ENCODE measurements at places on chromosomes 3 and 15.

DNA sequence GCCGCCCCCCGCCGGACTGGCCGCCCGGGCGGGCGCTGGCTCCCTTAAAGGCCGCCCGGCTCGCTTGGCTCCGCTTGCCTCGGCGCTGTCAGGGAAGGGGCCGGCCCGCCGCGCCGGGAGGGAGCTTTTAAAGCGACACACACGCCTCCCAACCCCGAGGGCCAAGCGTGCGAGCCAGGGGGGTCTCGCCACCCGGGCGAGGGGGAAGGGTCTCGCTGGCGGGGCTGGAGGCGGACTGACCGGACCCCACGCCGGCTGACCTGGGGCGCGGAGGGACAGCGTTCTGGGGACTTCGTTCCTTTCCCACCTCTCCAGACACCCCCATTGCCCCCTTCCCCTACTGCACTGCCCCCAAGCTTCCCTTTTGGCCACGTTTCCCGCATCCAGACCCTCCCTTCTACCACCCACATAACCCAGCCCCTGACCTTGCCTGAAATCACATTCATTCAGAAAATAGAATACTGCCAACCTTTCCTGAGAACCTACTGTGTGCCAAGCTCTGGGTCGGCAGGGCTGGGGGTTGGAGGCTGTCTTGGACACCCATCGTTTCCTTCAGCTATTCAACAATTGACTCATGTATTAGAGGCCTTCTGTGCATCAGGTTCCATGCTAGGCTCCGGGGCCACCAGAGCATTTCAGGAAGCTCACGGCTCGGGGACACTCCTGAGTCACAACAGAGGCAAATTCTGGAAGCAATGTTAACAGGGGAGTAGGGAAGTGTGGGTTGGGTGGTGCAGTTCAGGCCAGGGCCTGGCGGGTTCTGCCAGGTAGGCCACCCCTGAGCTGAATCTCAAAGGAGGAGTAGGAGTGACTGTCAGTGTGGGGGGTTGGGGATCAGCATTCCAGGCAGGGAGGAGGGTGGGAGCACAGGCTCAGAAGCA is at the start of gene INSYN1:
TSS of gene INSYN1 (minus strand) at position 102 of the 881 bp plus-strand sequence. CDS start 2,221 bp downstream, outside the sequence.
- peak; percentile 56 for DNase-seq

DNA sequence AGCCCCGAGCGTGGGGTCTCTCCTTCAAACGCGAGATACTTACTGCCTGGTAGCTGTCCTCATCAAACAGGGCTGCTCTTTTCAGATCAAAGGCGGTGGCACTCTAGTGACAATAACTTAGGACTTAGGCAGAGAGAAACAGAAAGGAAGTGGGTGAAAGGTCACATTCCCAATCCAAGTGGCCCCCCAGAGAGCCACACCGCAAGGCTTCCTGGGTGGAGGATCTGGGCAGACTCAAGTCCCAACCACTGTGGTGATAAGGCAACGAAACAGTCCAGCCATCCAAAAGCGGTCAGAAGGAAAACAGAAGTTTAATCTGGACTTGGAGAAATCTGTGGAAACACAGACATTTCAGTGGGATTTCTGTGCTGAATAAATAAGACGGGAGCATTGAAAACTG is 227.2 kb downstream of the ADAMTS17 start:
- peak; percentile 58 for DNase-seq

- no peak for DNase-seq
These were observed 188.0 kb downstream of the SOX2 start for GRCh38 chr3:181899702-181900101.

GRCh38 chr3:24451461-24452099 is 43.1 kb downstream of the THRB start:
- DNase-seq: no peak

DNA sequence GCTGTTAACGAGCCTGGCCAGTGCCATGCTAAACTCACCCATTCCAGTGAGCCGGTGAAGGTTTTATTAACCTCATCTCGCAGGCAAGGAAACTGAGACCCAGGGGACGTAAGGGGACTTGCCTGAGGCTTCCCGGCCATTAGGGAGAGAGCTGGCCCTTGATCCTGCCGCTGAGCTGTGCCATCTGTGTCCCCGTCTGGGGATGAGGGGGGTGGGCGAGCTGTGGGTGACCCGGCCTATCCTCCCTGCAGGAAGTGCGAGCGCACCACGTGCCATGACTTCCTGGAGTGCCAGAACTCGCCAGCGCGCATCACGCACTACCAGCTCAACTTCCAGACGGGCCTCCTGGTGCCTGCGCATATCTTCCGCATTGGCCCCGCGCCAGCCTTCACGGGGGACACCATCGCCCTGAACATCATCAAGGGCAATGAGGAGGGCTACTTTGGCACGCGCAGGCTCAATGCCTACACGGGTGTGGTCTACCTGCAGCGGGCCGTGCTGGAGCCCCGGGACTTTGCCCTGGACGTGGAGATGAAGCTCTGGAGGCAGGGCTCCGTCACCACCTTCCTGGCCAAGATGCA is 88.5 kb downstream of the FBLN2 start:
- DNase-seq: no peak

GRCh38 chr3:62951037-62951613 is 75.9 kb upstream of the CADPS start:
- no peak for DNase-seq

GRCh38 chr15:59313641-59314332 is 58.9 kb downstream of the MYO1E start:
- DNase-seq: peak; percentile 60

- no peak for DNase-seq
These were observed 23.6 kb downstream of the PLEKHO2 start for GRCh38 chr15:64865126-64865997.

GRCh38 chr15:74451861-74452835 is 8.8 kb downstream of the UBL7 start:
- no peak for DNase-seq

DNA sequence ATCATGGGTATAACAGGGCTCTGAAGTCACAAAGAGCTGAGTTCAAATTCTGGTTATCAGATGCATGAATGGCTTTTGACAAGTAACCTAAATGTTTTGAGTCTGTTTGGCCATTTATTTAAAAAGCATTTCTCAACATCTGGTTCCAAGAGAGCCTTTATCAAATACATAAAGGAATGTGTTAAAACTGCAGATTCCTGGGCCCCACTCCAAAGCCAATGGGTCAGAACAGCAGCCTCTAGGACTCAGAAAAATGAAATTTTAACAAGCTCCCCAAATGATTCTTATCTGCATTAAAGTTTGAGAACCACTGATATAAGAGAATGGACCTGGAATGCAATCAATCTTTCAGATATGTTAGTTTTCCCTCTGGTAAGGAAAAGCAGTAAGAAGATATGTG is 3.4 kb downstream of the B4GALT4 start:
- no peak for DNase-seq

GRCh38 chr3:111802163-111802625 is 56.9 kb upstream of the PHLDB2 start:
- peak; percentile 95 for DNase-seq

- peak; percentile 34 for DNase-seq
These were observed 26.4 kb upstream of the ZBED2 start for GRCh38 chr3:111621535-111621934.

DNA sequence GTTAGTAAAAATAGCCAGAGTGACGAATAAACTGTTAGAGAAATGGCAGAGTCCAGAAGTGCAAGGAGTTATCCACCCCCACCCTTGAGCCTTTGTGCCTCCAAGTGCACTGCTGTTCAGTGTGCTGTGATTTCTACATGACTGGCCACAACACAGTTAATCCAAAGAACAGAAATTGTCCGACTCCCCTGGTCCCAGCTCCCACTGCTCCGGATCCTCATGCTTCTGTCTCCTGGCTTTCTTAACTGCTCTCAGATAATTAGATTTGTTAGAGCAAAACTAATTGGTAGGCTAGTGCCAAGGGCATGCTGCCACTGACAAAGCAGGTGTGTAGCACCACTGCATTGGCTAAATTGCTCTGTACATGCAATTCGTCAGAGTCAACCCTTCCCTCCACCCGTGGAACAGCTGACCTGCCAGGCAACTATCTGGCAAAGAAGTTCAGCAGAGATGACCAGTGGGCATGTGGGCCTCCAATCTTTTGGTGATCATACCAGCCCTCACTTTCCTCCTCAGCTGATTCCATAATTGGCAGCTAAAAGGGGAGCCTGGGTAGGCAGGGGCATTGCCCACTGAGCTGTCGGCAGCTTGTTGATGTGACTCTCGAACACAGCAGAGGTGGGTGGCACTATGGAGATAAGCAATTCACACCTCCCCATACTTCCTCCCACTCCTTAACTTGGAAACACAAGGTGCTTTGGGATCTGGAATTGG is 18.9 kb upstream of the ACAP2 start:
- DNase-seq: no peak

DNA sequence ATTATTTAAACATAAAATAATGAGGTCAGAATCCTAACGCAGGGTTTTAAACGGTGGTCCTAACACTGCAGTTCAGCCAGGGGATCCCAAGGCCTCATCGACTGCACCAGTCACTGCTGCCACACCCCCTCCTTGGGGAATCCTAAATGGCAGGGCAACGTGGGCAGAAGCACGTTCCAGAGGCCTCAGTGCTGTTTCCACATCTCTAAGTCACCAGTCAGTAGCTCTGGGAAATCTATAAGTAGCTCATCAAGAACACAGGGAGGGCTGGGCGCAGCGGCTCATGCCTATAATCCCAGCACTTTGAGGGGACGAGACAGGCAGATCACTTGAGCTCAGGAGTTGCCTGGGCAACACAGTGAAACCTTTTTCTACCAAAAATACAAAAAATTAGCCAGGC is 47.5 kb downstream of the PRTG start:
- peak; percentile 8 for DNase-seq

DNA sequence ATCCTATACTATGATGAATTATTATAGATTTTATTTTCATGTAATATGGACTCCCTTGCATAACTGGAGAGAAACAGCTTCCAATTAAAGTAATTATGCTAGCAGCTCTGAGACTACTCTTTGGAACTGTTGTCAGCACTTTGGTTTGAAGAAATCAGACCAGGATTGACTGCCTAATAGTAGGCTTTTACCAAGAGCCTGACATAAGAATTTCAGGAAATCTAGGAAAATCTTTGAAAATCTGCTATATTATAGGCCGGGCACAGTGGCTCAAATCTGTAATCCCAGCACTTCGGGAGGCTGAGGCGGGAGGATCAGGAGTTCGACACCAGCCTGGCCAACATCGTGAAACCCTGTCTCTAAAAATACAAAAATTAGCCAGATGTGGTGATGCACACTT is 62.9 kb downstream of the ZNF609 start:
- DNase-seq: no peak

- no peak for DNase-seq
These were observed 59.8 kb upstream of the INSYN1 start for GRCh38 chr15:73812806-73813465.

- no peak for DNase-seq
These were observed 4.4 kb downstream of the DALRD3 start for GRCh38 chr3:49013738-49014660.

- DNase-seq: peak; percentile 45
These were observed 80.3 kb downstream of the TFG start for GRCh38 chr3:100789579-100789978.

DNA sequence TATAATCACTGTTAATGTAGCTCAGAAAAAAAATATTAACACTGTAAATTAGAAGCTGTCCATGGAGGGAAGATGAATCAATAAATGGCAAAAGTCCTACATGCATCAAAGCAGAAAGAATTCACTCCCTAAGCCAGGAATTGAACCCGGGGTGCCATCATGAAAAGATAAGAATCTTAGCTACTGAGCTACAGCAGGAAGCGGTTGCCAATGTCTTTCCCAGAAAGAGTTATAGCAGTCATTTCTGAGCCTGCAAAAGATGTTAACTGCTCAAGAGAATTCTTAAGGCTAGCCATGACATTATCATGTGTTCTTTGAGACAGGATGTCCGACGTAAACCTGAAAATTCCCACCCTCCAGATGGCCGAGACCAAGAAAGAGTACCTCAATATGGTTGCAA is 47.4 kb upstream of the MKRN3 start:
- no peak for DNase-seq

DNA sequence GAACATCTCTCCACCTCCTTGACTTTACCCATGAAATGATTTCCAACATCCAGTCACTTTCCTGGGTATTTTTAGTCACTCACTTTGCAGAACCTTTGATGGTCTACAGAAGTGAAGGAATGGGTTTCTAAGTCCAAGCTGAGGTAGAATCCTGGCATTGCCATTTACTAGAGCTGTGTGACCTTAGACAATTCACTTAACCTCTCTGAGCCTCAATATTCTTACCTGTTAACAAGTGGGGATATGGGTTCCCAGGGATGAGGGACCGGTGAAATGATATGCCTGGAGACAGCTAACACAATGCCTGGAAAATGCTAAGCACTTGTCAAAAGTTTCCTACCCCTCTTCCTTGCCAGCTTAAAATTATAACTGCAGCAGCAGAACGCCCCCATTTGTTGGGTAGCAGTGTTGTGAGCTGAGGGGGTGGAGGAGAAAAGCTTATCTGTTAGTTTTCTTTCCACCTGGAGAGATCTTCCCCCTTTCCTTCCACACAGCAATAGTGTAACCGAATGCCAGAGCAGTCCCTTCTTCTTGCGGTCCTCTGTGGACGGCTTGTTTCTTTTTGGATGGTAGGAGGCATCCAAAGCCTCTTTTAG is 319.2 kb upstream of the LRRFIP2 start:
- DNase-seq: no peak
